ENCODE measurements at places on chromosomes 3 and 15. TPM values are rescaled to one million over a fixed set of nuclear protein-coding genes. Genes with fewer than 3 reads are reported as not detected.

DNA sequence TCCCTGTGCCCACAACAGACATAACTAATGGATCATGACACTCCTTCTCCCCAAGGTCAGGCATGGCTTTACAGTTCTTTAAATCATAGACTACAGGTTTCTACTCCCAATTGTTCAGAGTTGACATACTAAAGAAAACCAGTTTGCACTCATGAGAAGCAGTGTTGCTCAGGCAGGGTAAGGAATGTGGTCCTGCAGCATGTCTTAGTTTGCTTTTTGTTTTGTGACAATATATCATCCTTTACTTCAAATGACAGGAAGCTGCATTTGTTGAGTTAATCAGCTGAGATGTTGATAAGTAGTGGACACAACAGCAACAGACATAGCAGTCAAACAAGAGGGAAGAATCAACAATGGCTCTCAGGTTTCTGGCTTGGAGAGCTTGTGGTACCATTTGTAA lies 267.5 kb downstream of the SLCO3A1 start:
- H3K27me3 ChIP-seq = no peaks in the 10 kb centered on the region
- no peak for DNase-seq
- H3K4me3 ChIP-seq = no peak overlapping the region
- H3K36me3 ChIP-seq = peaks cover 29% of the 10 kb centered on the region
- H3K4me1 ChIP-seq = peaks cover 9% of the 10 kb centered on the region

Gene IL12A
- total RNA-seq = 0.65 TPM

GRCh38 chr3:10645800-10646199 lies 140.4 kb upstream of the ATP2B2 start:
- H3K36me3 ChIP-seq = no peaks in the 10 kb centered on the region
- no peak overlapping the region for H3K27ac ChIP-seq
- H3K4me3 ChIP-seq = no peak overlapping the region
- peaks cover 16% of the 10 kb centered on the region for H3K27me3 ChIP-seq

DNA sequence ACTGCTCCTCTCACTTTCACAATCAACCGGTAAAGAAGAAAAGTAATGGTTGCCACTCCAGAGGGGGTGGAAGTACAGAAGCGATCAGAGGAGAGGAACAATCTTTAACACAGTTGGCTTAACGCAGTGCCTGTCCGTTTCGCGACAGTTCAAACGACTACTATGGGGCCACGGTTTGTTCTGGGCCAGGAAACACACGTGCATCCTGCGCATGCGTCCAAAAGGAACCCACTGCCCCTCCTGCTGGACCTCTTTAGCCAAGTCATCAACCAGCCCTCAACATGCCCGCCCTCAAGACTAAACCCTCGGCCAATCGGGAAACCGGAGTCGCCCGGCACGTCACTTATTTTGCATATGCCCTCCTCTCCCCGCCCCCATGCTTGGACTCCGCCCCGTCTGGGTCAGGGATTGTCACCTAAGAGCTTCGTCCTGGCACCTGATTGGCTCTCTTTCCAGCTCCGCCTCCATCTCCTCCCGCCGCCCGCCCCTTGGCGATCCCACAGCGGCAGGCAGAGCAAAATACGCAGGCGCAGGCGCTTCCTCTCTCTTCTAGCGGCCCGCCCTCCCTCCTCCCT lies 345 bp upstream of the CDV3 start:
- peaks cover 42% of the 10 kb centered on the region for H3K4me1 ChIP-seq
- peak; percentile 99 for DNase-seq
- peaks cover 29% of the 10 kb centered on the region for H3K36me3 ChIP-seq
- H3K27ac ChIP-seq = peak overlapping the region; percentile 97
- H3K27me3 ChIP-seq = no peaks in the 10 kb centered on the region

GRCh38 chr15:75452865-75453702 lies 1.6 kb upstream of the SIN3A start:
- H3K4me1 ChIP-seq = peaks cover 22% of the 10 kb centered on the region
- no peaks in the 10 kb centered on the region for H3K27me3 ChIP-seq
- H3K36me3 ChIP-seq = peaks cover 2% of the 10 kb centered on the region

Gene NPAP1
- total RNA-seq = not detected

Gene ARHGAP11A
- 108 TPM for total RNA-seq

DNA sequence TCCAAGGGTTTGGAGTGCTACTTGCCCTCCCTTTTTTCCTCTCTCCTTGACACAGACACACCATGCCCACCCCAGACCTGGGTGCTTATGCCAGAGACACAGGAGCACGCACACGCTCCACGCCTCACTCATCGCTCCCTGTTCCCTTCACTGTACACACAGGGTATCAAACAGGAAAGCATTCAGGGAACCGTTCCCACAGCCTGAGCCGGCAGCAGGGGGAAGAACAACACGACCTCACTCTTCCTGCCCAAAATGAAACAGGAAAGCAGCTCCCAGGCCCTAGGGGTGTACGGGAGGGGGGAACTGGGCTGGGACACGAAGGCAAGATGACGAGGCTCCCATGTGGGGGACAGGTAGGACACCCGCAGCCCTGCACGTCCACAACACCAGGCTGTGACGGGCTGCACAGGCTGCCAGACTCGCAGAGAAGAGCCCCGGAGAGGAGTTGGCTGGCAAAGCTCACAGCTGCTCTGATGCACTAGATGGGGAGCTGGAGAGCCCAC lies 11.2 kb downstream of the DLL4 start:
- H3K27me3 ChIP-seq = no peaks in the 10 kb centered on the region
- no peak overlapping the region for H3K4me3 ChIP-seq
- H3K27ac ChIP-seq = peak overlapping the region; percentile 66
- no peaks in the 10 kb centered on the region for H3K36me3 ChIP-seq
- peaks cover 21% of the 10 kb centered on the region for H3K4me1 ChIP-seq
- DNase-seq = no peak

- DNase-seq = peak; percentile 58
- H3K4me1 ChIP-seq = peaks cover 5% of the 10 kb centered on the region
- peaks cover 51% of the 10 kb centered on the region for H3K27me3 ChIP-seq
- H3K4me3 ChIP-seq = peak within 1 kb of the TSS; percentile 58
- peaks cover 2% of the 10 kb centered on the region for H3K36me3 ChIP-seq
Observed at GRCh38 chr15:92655178-92655995, at the start of gene FAM174B. Gene FAM174B, minus strand, starts transcription at chr15:92655775.

Gene KCNMB2
- total RNA-seq = not detected

Gene B3GALNT1
- total RNA-seq = 14.6 TPM

GRCh38 chr3:171732756-171733155 lies 77.5 kb downstream of the PLD1 start:
- no peaks in the 10 kb centered on the region for H3K4me1 ChIP-seq
- no peak overlapping the region for H3K4me3 ChIP-seq

DNA sequence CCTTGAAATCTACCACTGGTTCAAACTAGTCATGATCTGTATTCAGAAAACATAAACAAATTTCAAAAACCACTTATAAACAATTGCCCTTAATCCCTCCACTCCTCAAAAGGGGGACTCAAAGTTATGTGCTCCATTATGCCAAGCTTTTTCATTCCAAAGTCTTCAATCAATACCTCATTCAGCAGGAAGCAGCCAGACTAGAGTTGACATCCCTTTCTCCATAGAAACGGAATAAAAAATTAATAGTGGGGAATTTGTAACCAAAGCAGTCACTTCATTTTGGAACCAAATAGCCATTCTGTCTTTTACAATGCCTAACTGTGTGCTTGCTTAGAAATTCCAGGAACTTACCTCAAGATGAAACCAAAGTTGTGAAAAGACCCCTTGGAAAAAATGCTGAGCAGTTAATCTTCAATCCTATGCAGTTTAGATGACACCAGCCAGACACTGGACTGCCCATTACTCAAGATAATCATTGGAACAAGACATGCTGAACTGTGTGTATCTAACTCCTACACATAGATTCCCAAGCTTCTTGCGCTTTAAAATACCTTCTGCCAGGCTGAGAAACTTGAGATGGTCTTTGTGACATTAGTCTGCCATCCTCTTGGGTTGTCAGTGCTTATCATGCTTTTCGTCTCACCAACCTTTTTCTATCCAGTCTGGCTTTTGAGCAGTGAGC lies 406.2 kb downstream of the PLOD2 start:
- no peak overlapping the region for H3K4me3 ChIP-seq
- H3K27ac ChIP-seq = no peak overlapping the region
- DNase-seq = no peak
- H3K27me3 ChIP-seq = no peaks in the 10 kb centered on the region

Gene RARB
- not detected for total RNA-seq

DNA sequence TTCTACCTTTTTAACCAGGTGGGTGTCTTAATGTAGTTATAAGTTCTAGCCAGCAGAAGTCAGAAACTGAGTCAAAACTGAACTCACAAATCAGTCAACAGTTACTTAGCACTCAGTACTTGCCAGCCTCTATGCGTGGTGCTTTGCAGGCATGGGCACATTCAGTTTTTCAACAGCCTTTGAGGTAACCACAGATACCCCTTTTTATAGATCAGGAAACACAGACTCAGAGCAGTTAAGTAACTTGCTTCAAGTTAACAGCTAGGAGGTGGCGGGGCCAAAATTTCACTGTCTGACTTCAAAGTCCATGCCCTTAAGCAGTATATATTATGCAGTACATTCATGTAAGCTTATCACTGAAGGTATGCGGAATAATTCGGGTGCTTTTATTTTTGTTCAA lies 139.4 kb downstream of the FHIT start:
- H3K27me3 ChIP-seq = no peaks in the 10 kb centered on the region
- peaks cover 2% of the 10 kb centered on the region for H3K4me1 ChIP-seq
- no peak overlapping the region for H3K4me3 ChIP-seq
- H3K36me3 ChIP-seq = no peaks in the 10 kb centered on the region

Gene TADA3
- total RNA-seq = 71.8 TPM

- no peak for DNase-seq
- H3K27me3 ChIP-seq = no peaks in the 10 kb centered on the region
- no peaks in the 10 kb centered on the region for H3K36me3 ChIP-seq
- no peaks in the 10 kb centered on the region for H3K4me1 ChIP-seq
Observed at GRCh38 chr3:34419801-34420200, 621.4 kb downstream of the PDCD6IP start.

DNA sequence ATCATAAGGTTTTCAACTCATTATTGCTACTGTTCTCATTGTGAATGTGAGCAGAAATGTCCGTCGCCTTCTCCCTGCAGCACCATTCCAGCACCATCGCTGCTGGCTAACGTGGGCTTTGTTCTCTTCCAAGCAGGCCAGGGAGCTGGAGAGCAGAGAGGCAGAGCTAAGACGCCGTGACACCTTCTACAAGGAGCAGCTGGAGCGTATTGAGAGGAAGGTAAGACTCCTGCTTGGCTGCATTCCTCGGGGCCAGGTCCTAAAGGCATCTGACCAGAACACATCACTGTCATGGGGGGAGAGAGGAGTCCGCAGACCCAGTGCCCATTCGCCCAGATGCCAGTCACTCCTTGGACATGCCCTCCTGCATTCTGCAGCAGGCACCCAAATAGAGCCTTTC lies 130.4 kb upstream of the PLXNA1 start:
- H3K4me1 ChIP-seq = no peaks in the 10 kb centered on the region
- DNase-seq = no peak
- no peak overlapping the region for H3K4me3 ChIP-seq
- H3K27me3 ChIP-seq = no peaks in the 10 kb centered on the region
- no peak overlapping the region for H3K27ac ChIP-seq
- H3K36me3 ChIP-seq = peaks cover 3% of the 10 kb centered on the region

DNA sequence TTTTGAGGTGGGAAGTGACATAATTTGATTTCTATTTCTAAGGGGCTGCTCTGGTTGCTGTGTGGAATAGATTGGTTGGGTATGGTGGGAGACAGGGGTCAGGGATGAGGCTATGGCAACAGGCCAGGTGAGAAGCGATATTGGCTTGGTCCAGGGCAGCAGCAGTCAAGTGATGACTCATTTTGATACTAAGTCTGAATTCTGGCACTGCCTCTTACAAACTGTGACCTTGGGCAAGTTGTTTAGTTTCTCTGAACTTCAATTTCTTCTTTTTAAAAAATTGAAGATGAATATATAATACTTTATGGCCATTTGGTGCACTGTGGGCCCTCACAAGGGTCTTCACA lies 40.4 kb upstream of the CLSTN2 start:
- DNase-seq = no peak
- H3K36me3 ChIP-seq = no peaks in the 10 kb centered on the region
- H3K27me3 ChIP-seq = no peaks in the 10 kb centered on the region
- H3K4me1 ChIP-seq = no peaks in the 10 kb centered on the region
- H3K4me3 ChIP-seq = no peak overlapping the region

GRCh38 chr15:32701863-32702262 lies 15.9 kb upstream of the GREM1 start:
- DNase-seq = no peak
- no peaks in the 10 kb centered on the region for H3K36me3 ChIP-seq
- H3K27me3 ChIP-seq = peaks cover 9% of the 10 kb centered on the region
- H3K4me3 ChIP-seq = no peak overlapping the region

Measured in activated naive CD8-positive, alpha-beta T cell treated with anti-CD3 and anti-CD28 coated beads, Interleukin-2, amount 10 ng/mL, durations not matched to agents 7 days and 5 days (primary cell).